Frontal cortex (tissue), 4 donors: ENCODE measurements at places on chromosomes 7 and 10. TPM values are rescaled to one million over a fixed set of nuclear protein-coding genes. Genes with fewer than 3 reads are reported as not detected.

DNA sequence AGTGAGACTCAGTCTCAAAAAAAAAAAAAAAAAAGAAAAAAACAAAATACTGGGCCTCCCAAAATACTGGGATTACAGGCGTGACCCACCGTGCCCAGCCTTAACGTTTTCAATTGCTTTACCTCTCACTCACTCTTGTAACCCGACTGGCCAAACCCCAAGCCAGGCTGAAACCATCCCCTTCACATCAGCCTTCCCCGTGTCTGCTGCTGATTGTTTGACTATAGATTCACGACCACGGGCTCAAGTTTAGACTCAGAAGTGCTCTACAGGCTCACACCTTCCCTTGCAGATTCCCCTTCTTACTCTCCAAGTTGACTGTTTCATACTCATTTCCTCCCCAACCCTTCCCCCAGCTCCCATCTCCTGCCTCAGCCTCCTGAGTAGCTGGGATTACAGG is 22.3 kb downstream of the TYW1 start:
- DNase-seq: no peak

DNA sequence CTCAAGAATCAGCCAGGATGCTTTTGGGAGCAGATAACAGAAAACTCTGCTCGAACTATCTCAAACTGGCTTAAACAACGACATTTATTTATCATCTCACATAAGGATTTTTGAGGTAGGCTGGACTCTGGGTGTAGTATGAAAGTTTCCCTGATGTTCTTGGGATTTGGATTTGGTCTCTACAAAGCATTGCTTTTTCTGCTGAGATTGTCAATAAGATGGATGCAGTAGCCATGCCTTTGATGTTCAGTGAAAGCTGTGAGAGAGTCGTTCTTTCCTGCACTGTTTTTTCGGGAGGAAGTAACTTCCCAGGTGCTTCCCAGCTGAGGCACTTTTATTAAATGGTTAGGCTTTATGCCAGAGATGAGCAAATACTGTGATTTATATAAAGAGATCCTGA is 181.1 kb downstream of the PRKG1 start:
- no peak for DNase-seq

DNA sequence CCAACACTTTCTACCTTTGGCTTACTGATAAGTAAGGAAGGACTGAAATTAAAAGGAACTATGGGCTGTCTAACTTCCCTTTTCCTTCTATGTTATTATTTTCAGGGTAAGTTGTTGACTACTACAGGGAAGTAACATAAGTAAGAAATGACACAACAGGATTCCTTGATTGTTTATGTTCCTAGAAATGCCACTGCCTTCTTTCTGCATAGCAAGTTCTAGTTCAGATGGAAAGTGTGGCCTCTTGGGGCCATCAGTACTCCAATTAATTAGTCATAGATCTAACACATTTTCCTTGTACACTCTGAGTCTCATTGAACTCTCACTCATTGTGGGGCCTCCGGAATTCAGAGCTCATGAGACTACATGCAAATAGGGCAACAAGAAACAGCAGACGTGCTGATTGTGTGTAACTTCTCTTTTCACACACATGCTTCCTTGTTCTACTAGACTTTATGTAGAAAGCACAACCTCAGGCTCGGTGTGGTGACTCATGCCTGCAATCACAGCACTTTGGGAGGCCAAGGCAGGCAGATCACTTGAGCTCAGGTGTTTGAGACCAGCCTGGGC is 35.3 kb upstream of the HIBADH start:
- DNase-seq: no peak

GRCh38 chr10:62866451-62866850 is 50.3 kb upstream of the EGR2 start:
- no peak for DNase-seq

- no peak for DNase-seq
These were observed 331.0 kb upstream of the MGMT start for GRCh38 chr10:129136074-129136473.

GRCh38 chr10:110947061-110947595 is 27.7 kb downstream of the SHOC2 start:
- no peak for DNase-seq

AKR1C3 gene
- 2.4 TPM for total RNA-seq
